ENCODE measurements at places on chromosomes 1 and 21.

DNA sequence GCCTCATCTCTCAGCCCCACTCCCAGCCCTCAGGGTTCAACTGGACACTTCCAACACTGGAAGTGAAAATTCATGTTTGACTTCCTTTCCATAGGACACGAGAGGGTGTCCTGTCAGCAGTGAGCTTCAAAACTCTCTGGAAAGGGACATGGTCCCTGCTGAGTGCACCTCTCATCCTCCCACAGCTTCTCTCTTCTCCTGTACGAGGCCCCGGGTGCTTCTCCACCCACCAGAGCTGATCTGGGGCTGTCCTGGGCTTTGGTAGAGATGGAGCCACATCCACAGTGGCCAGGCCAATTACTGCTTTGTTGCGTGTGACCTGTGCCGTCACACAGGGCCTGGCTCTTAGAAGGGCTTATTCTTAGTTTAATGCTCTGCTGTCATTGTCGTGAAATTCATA, 182.3 kb downstream of the RRAGC start:
- DNase-seq = no peak

GRCh38 chr1:105724286-105724685, 1332.2 kb upstream of the PRMT6 start:
- no peak for DNase-seq

GRCh38 chr1:13662493-13662892, 37.5 kb upstream of the PRDM2 start:
- DNase-seq = no peak

DNA sequence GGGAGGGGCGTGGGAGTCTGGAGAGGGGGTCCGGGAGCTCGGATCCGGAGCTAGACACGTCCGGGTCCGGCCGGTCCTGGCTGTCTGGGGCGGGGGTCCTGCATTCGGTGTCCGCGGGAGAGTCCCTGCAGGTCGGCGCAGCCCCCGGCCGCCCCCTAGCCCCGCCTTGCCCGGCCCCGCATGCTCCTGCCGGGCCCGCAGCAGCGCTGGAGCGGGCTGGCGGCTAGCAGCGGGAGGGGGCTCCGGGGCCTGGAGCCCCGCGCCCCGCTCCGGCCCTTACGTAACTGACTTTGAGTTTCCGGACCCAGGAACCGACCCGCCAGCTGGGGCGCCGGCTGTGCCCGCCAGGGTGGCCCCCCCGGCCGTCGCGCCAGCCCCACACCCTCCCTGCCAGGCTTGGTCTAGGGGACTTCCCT, 26.9 kb upstream of the EPB41 start:
- no peak for DNase-seq

DNA sequence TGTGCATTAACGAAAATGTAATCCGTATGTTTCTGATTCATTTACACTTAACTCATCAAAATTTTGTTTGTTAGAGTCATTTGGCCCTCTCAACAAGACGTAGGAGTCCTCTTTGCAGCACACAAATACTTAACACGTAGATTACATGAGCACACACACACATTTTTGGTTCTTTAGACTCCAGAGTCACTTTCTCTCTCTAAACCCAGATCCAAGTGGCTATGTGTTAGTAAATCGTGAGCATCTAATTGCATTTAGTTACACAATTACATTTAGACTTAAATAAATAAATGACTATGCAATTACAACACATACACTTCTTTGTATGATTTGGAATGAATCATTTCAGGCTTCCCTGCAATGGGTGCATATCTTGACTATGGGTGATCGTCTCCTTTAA, 109.0 kb upstream of the GREM2 start:
- no peak for DNase-seq

- no peak for DNase-seq
These were observed 4.6 kb upstream of the SRSF4 start for GRCh38 chr1:29186252-29186651.

- no peak for DNase-seq
These were observed 14.9 kb downstream of the EDEM3 start for GRCh38 chr1:184739796-184740195.

DNA sequence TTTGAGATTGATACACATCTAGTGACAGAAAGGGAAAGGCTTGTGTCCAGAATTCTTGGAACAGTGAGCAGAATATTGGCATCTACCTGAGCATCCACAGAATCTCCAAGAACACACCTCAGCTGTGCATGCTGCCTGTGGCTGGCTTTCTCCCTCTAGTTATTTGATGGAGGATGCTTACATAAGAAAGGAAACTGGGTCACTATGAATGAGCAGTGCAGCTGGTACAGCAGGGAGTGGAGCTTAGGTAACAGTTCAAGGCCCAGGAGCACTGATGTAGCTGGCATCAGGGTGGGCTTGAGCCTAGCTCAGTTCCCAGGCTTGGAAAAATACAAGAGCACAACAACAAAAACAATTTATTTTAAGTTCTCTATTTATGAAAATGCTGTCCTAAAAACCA, 26.3 kb downstream of the RGS8 start:
- no peak for DNase-seq

- DNase-seq = no peak
These were observed 183.2 kb downstream of the MRPL39 start for GRCh38 chr21:25424048-25424447.

DNA sequence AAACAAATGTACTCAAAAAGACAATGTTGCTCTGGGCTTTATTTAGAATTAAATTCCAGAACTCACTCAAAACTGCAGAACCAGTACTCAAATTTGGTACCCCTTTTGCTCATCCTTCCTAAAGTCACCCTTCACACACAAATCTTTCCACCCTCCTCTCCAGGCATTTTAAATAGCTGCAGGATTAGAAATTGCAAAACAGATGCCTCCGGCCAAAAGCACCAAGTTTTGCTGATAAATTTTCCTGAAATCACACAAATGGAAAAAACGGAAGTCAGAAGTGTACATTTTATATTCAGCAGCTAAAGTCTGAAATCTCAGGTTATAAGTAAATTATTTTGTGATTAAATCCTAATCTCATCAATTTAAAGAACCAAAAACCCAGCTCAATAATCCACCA, 147.0 kb downstream of the NRIP1 start:
- no peak for DNase-seq

GRCh38 chr21:26820509-26820908, 24.7 kb downstream of the ADAMTS1 start:
- no peak for DNase-seq

- no peak for DNase-seq
These were observed 1.3 kb downstream of the SH2D2A start for GRCh38 chr1:156815307-156815826.

- no peak for DNase-seq
These were observed 7.9 kb upstream of the BACE2 start for GRCh38 chr21:41160036-41160435.
